ENCODE measurements at places on chromosomes 2 and 18. TPM values are rescaled to one million over a fixed set of nuclear protein-coding genes. Genes with fewer than 3 reads are reported as not detected.

The CREG2 gene
- 1.7 TPM for total RNA-seq

The DSG2 gene
- total RNA-seq, result 136 TPM

The LRRC30 gene
- total RNA-seq, result not detected

The CNDP1 gene
- not detected for total RNA-seq

The TMBIM1 gene
- total RNA-seq, result 698 TPM

The MAP3K2 gene
- total RNA-seq, result 49.4 TPM
